Fibroblast of villous mesenchyme (primary cell): ENCODE measurements at places on chromosomes 6 and 20.

DNA sequence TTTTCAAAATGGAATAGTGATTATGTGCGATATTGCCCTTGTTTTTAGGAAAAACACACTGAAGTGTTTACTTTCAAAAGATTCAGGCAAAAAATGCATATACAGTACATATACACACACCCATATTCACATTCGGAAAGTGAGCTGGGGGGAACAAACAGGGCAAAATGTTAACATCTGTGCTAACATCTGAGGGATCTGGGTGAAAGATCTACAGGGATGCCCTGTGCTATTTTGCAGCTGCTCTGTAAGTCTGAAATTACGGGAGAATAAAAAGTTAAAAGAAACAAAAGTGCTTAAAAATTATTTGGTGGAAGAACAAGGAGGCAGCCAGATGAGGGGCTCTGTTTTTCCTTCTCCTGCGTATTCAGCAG lies 860 bp downstream of the CST3 start:
- no peak for DNase-seq

- DNase-seq = peak; percentile 51
These were observed 1.5 kb downstream of the CCND3 start for GRCh38 chr6:41939848-41940758.

DNA sequence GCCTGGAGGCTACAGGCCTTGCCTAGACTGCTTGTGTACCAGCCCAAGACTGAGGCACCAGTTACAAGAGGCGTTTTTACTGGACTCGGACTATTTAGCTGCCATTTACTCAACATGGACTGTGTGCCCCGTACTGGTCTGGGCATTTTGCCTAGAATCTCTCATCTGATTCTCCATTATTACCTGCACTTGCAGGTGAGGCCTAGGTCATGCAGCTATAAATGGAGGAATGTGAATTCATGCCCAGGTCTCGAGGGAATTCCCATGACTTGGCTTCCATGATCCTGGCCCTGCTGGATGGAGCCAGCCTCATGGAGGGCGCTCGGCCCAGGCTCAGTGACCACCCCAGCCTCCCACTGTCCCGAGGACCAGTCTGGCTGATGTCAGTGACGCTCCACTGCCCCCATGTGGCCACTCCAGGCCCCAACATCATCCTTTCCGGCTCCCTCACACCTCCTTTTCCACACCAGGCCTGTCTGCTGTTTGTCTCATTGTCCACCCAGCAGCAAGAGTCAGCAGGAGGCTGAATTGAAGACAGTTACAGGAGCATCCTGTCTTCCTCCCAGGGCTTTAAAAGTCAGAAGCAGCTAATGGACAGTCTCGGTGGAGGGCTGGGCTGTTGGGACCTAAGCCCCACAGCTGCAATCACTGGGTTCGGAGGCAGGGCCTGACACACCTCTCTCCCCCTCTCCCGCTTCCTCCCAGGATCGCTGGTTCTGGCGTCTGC lies 8.7 kb downstream of the MMP24OS start:
- DNase-seq = peak; percentile 50

- no peak for DNase-seq
These were observed 39.5 kb downstream of the ZDHHC14 start for GRCh38 chr6:157420497-157420896.

- DNase-seq = no peak
These were observed 31.0 kb downstream of the TOMM6 start for GRCh38 chr6:41818271-41819054.
